ENCODE measurements at places on chromosomes 7 and 10.

DNA sequence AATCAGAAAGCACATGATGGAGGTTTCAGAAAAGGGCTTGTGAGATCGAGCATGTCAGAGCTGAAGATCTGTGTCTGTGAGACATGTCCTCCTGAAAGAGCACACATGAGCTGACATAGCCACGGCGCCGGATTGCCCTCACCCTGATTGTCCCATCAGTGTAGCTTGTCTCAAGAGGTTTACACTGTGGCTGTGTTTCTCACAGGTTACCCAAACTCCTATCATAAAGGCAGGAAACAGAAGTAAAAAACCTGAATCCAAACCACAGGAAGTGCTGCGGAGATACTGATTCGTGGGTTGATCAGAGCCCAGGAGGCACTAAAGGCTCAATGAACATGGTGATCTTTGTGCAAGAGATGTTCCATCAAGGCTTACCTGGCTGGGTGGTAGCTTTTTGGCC, 3.9 kb upstream of the ATP6V0E2 start:
- no peak for DNase-seq

- no peak for DNase-seq
Observed at GRCh38 chr7:42476255-42476654, 239.2 kb upstream of the GLI3 start.

DNA sequence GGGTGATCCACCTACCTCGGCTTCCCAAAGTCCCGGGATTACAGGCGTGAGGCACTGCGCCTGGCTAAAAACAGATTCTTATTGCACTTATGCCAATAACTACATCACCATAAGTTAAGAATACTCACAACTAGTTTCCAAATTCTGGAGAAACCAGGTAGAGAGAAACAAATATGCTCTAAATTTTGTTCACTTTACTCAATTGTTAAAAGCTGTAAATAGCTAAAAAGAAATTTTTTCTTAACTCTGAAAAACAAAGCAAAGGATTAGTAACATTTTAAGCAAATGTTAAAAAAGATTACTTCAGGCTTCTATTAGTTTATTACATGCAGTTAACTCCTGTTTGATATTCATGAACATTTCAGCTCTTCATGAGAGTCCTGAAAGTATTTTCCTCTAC, 28.3 kb upstream of the ZMIZ2 start:
- no peak for DNase-seq

GRCh38 chr7:28806841-28807240, 151.3 kb downstream of the TRIL start:
- DNase-seq, result no peak

DNA sequence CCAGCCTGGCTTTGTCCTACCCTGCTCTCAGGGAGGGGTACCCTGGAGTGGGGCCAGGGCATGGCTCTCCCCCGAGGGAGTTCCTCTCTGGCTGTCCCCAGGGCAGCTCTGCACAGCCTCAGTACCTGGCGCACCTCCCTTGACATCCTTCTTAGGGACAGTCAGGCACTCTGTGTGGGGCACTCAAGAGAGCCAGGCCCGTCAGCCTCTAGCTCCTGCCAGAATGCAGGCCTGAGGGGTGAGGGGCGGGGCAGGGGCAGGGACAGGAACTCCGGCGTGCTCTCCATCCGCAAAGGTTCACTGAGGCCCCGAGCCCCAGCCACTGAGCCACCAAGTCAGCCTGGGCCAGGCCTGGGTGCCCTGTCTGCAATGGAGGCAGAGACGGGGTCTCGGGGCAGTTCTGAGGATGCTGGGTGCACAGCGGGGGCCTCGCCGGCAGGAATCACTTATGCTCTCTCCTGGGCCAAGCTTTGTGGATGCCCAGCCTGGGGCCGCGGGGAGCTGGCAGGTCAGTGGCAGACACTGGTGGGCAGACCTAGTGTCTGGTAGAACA, 10.1 kb downstream of the LIMK1 start:
- no peak for DNase-seq

- no peak for DNase-seq
Observed at GRCh38 chr10:69327463-69328379, 49.4 kb downstream of the HK1 start.

GRCh38 chr7:25288556-25289307, 60.4 kb upstream of the NPVF start:
- no peak for DNase-seq

GRCh38 chr7:129341212-129341611, 93.0 kb upstream of the STRIP2 start:
- no peak for DNase-seq

GRCh38 chr7:29337546-29338116, 143.1 kb downstream of the CHN2 start:
- DNase-seq, result no peak

DNA sequence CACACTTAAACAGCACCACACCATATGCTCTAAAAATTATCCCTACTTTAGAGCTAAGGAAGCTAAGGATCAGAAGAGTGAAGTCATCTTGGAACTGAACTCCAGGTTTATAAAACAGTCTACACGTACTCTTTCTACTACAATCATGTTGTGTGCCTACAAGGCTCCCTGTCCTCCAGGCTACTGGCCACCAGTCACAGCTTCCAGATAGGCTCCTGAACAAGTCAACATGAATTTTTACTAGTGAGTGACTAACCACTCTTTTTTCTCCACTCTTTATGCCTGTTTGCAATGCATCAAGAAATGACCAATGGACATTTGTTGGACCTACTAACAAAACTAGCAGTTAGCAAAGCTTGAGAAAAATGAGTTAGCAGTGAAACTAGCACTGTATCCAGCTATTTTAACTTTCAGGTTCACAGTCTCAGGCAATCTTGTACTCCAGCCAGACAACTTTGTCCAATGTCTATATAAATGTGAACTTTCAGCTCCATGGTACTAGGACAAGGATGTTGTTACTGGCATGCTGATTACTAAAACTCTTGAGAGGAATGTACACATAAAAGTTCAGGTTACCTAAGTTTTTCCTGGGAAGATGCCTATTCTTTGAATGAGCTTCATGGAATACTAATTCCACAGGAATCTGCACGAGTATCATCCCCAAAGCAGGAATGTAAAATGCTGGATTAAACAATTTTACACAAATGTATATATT, 180.0 kb downstream of the BTAF1 start:
- DNase-seq, result no peak

DNA sequence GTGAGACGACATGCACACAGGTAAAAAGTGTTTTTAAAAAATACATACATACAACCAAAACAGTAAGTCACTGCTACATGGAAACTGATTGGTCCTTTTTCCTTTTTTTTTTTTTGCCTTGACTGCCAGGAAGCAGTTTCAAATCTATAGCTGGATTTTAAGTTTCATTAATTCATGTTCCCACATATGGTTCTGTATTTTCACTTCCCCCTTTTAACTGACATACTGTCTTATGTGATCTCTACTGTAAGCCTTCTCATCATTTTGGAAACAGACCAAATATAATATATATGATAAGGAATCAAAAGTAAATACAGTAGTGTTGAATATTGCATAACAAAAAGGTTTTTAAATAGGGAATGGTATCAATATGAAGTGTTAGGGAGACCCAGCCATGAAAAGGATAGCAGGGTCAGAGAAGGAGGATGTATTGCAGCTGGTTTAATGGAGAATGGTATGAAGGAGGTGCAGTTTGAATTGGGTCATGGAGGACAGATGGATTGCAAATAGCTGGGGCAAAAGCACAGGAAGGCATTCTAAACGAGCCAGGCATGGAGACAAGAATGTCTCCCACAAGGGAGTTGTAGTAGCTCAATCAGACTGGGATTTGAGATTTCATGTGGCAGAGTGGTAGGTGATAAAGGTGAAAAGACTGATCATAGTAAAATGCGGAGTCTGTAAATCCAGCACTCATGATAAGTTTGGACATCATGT, 5.4 kb downstream of the CAV1 start:
- DNase-seq, result no peak

GRCh38 chr7:73683788-73684693, 644 bp downstream of the BUD23 start:
- DNase-seq, result no peak

DNA sequence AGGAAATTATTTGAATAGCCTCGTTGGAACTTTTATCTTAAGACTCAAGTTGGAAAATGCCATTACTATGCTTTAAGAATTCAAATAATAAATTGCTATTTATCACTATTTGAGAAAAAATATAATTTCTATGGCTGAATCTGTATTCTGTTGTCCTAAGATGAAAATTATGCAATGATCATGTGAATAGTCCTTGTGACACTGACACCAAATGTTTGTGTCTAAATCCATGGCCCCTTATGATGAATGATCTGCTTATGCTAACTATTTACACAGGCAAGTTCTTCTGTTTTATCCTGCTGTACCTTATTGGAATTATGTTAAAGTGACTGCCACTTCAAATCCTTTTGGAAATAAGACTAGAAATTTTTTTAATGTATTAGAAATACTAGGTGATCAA, 208.7 kb downstream of the DOCK4 start:
- no peak for DNase-seq

DNA sequence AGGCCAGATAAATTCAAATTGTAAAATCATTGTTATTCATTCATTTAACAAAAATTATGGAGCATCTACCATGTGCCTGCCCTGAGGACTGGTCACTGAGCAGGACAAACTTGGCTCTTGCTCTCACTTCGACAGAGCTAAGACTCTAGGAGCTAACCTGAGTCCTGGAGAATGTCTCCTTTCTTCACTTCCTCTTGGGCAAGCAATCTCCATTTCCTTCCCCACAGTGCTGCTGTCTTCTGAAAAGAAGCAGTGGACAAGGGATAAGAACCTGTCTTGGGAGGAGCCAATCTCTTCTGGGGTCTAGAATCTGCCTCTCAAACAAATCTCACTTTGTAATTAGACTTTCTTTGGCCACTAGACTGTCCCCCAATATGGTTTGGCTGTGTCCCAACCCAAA, 76.2 kb upstream of the PLXNA4 start:
- DNase-seq, result no peak

DNA sequence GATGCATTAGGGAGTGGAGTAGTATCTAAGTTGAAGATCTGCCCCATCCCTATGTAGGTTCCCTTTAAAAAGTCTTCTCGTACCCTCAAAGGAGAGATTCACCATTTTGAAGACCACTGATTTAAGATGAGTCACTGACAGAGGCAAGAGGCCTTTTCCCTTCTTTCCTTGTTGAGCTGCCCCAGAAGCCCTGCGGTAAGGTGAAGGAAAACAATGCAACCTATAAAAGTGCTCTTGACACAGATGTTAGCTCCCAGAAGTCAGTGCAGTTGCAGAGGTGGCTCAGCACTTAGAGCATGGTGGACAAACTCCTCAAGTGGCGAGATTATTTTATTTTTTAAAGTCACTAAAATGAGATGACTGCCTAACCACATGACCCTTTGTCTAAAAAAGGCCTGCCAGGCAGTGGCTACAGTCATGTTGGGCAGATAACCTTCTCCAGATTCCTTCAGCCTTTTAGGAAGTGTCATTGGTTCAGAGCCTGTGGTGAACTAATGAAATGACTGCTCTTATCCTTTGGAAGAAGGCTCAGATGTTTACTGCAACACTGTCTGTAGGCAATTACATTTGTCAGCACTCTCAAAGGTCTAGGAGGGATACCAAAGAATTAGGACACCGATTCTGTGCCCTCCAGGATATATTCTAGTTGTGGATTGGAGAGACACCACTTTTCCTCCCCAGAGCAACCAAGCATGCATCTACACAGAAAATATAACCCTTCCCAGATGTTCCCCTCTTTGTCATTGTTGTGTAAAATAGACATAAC, 88.7 kb downstream of the ARID5B start:
- DNase-seq, result no peak

DNA sequence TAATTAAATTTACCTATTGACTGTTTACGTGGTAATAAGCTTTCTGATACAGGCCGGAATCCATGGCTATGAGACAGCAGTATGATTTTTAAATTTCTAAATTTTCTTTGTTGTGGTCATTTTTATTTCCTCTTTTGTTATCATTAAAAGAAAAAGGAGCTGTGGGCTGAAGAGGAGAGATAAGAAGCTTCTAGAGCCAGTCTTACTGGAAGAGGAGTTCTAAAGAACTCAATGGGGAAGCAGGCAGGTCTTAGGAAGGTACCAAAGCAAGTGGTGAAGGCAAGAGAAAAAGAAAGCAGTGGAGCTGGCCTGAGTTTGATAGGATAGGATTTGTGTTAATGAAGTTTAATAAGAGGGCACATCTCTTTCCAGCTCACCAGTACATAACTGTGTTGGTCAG, 1187.8 kb downstream of the CNTNAP2 start:
- no peak for DNase-seq

DNA sequence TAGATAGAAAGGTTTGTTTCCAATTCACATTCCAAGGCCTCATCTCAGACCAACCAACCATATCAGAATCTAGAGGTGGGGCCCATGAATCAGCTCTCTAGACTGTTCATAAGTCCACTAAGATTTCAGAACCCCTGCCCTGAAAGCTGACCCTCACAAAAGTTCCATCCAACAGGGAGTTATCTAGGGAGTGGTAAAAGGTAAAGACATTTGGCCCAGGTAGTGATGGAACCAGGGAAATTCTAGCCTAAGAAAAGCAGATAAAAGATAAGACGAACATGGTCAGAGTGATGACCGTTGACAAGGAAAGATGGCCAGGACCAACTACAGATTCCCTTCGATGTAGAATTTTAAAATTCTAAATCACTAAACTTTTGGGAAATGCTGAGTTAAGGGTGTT, 198.0 kb upstream of the NEBL start:
- DNase-seq, result no peak

Measured in DMS 273 treated with DMSO at 0.1 percent for 48 hours (cell line).